Ovary (tissue), 10 donors: ENCODE measurements at places on chromosomes 5 and 9. TPM values are rescaled to one million over a fixed set of nuclear protein-coding genes. Genes with fewer than 3 reads are reported as not detected.

- no peaks in the 10 kb centered on the region for H3K27me3 ChIP-seq
- no peak overlapping the region for H3K27ac ChIP-seq
- no peak for DNase-seq
- no peaks in the 10 kb centered on the region for H3K36me3 ChIP-seq
- no peaks in the 10 kb centered on the region for H3K4me1 ChIP-seq
- no peak overlapping the region for H3K4me3 ChIP-seq
Observed at GRCh38 chr5:167827766-167828165, 463.7 kb upstream of the WWC1 start.

GRCh38 chr5:103402851-103403250 is 144.3 kb downstream of the MACIR start:
- no peaks in the 10 kb centered on the region for H3K4me1 ChIP-seq
- no peak overlapping the region for H3K4me3 ChIP-seq
- DNase-seq: no peak
- no peaks in the 10 kb centered on the region for H3K36me3 ChIP-seq
- H3K27me3 ChIP-seq: no peaks in the 10 kb centered on the region

DNA sequence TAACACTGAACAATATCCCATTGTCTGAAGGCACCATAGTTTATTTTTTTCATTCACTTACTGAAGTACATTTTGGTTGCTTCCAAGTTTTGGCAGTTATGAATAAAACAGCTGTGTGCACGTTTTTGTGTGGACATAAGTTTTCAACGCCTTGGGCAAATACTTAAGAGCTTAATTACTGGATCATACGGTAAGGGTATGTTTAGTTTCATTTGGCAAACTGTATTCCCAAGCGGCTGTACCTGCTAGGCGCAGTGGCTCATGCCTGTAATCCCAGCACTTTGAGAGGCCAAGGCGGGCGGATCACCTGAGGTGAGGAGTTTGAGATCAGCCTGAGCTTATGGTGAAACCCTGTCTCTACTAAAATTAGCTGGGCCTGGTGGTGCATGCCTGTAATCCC is 63.7 kb upstream of the FAM120A start:
- no peak overlapping the region for H3K4me3 ChIP-seq
- H3K36me3 ChIP-seq: no peaks in the 10 kb centered on the region
- H3K27me3 ChIP-seq: no peaks in the 10 kb centered on the region

DNA sequence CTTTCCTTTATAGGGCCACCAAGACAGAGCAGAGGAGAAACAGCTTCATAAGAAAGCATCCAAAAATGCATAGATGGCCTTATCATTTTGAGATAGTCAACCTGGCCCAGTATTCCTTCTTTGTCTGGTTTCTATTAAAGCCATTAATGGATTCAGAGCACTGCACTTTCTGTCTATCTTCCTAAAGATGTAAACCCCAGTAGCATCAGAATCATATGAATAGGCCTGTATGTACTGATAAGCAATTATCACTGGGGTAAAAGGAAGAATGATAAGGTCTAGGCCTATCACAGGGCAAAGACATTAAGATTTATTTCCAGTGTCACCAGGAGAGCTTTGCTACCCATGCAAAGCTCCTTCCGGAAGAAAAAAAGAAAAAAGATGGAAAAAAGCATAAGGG is 432.5 kb upstream of the C9orf72 start:
- no peaks in the 10 kb centered on the region for H3K4me1 ChIP-seq
- no peaks in the 10 kb centered on the region for H3K36me3 ChIP-seq
- DNase-seq: no peak
- H3K27ac ChIP-seq: no peak overlapping the region
- no peaks in the 10 kb centered on the region for H3K27me3 ChIP-seq
- no peak overlapping the region for H3K4me3 ChIP-seq

DNA sequence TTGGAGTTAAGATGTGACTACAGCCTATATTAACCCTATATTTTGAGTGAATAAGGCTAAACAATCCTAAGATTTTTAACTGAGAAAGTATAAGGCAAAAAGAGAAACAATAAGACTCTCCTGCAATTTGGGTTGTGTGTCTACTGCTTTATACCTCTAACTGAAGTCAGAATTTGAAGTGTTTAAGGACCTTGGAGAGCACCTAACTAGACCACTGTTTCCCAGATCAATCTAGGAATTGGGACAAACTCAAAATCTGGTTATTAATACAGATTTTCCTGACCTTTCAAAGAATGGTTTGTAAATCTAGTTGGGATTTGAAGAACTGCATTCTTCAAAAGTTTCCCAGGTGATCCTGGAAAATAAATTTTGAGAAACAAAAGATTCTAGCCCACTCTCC is 42.1 kb downstream of the GABRA1 start:
- no peak for DNase-seq

DNA sequence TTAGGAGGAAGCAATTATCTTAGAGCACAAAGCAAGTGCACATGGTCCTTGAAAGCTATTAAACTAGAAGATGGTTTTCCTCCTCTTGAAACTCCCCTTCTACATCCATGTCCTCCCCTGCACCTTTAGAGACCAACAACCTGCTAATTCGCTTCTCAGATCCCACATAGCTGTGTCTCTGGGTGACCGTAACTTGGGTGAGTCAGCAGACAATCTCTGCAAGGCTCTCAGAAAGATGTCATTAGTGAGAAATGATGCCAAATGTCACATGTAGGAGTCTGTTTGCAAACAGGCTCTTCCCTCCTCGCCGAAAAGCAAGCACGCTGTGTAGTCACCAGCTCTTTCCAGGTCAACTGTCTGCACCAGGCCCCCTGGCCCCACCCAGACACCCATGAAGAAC is 291.8 kb downstream of the SLIT3 start:
- H3K4me1 ChIP-seq: peaks cover 6% of the 10 kb centered on the region
- no peak overlapping the region for H3K27ac ChIP-seq
- H3K27me3 ChIP-seq: no peaks in the 10 kb centered on the region
- no peaks in the 10 kb centered on the region for H3K36me3 ChIP-seq
- DNase-seq: no peak

GRCh38 chr5:129857116-129857515 is 47.1 kb upstream of the CHSY3 start:
- H3K4me1 ChIP-seq: no peaks in the 10 kb centered on the region
- H3K27ac ChIP-seq: no peak overlapping the region
- no peaks in the 10 kb centered on the region for H3K27me3 ChIP-seq
- no peak overlapping the region for H3K4me3 ChIP-seq
- no peak for DNase-seq
- no peaks in the 10 kb centered on the region for H3K36me3 ChIP-seq

PCDHGB6 gene
- 16.4 TPM for total RNA-seq

ACOT12 gene
- not detected for total RNA-seq

TIMD4 gene
- not detected for total RNA-seq
